IMR-90 (cell line): ENCODE measurements at places on chromosomes 1 and 21.
A peak's percentile ranks its signal among the peaks of the same experiment; 100 is the strongest.

DNA sequence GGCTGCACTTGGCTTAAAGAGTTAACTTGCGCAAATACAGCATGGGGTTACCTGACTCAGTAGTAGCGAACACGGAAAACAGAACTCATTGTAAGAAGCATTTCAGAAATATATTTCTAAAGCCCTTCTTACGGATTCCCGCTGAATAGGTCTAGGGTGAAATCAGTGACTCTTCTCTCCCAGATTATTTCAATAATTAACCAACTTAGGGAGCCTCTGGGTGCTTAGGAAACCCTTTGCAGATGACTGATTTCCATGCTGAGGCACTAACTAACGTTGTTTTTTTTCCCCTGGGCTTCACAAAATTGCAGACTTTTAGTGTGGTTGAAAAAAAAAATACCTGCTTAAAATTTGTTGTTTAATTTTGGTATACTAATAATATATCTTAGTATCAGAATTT lies 40.3 kb downstream of the BTG3 start:
- no peak overlapping the region for H3K4me3 ChIP-seq
- no peaks in the 10 kb centered on the region for H3K36me3 ChIP-seq
- H3K27ac ChIP-seq = no peak overlapping the region
- no peaks in the 10 kb centered on the region for H3K4me1 ChIP-seq

DNA sequence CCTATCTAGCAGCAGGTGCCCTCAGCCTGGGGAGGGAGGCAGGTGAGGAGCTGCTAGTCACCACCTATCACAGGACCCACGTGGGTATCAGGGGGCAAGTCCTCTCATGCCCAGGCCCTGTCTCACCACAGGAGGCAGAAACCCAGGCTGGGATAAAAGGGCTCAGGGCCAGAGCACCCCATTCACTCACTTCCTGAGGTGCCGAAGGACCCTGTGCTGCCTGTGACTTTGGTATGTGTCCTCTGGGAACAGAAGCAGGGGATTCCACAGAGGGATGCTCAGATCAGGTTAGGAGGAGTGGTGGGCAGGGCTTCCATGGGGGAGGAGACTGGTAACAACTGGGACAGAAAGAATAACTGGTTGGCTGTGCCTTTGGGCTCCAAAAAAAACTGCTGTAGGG lies at the start of gene LCE1E:
TSS of gene LCE1E (plus strand) at position 181 of the 400 bp plus-strand sequence. CDS start 1,043 bp downstream, outside the sequence.
- H3K4me1 ChIP-seq = no peaks in the 10 kb centered on the region
- DNase-seq = no peak
- H3K36me3 ChIP-seq = no peaks in the 10 kb centered on the region
- H3K27me3 ChIP-seq = no peaks in the 10 kb centered on the region

DNA sequence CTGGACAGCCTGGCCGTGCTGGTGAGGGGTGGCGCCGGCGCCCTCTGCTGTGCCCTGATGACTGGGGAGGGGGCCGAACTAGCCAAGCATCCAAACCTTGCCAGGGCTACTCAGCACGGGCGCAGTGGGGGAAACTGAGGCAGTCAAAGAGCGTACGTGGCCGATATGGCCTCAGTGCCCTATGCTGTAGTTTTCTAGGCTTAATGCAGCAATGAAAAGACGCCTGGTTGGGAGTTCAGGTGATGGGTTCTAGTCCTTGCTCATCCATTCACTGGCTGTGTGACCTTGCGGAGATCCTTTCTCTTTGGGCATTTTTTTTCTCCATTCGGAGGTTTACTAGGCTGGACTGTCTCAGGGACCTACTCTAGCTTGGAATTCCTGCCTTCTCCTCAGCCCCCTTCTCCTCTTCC lies 822 bp downstream of the MTX1 start:
- no peaks in the 10 kb centered on the region for H3K27me3 ChIP-seq
- H3K27ac ChIP-seq = peak overlapping the region; percentile 86
- peaks cover 5% of the 10 kb centered on the region; the same call in 1 of the 2 replicates for H3K36me3 ChIP-seq
- peaks cover 15% of the 10 kb centered on the region for H3K4me1 ChIP-seq
- H3K4me3 ChIP-seq = peak overlapping the region; percentile 100

GRCh38 chr1:226912587-226913176 lies 27.4 kb upstream of the COQ8A start:
- peak; percentile 6 for DNase-seq
- no peaks in the 10 kb centered on the region for H3K27me3 ChIP-seq
- H3K4me1 ChIP-seq = no peaks in the 10 kb centered on the region
- no peak overlapping the region for H3K27ac ChIP-seq
- no peak overlapping the region for H3K4me3 ChIP-seq
- H3K36me3 ChIP-seq = no peaks in the 10 kb centered on the region

GRCh38 chr1:156584813-156585212 lies 5.3 kb downstream of the TTC24 start:
- no peaks in the 10 kb centered on the region for H3K4me1 ChIP-seq
- H3K4me3 ChIP-seq = no peak overlapping the region
- no peak overlapping the region for H3K27ac ChIP-seq
- H3K27me3 ChIP-seq = peaks cover 18% of the 10 kb centered on the region
- H3K36me3 ChIP-seq = no peaks in the 10 kb centered on the region

- no peak overlapping the region for H3K27ac ChIP-seq
- H3K4me3 ChIP-seq = no peak overlapping the region
- no peaks in the 10 kb centered on the region; the same call in 1 of the 2 replicates for H3K27me3 ChIP-seq
- no peak for DNase-seq
Measured at GRCh38 chr1:244192325-244192724, 141.2 kb downstream of the ZBTB18 start.

DNA sequence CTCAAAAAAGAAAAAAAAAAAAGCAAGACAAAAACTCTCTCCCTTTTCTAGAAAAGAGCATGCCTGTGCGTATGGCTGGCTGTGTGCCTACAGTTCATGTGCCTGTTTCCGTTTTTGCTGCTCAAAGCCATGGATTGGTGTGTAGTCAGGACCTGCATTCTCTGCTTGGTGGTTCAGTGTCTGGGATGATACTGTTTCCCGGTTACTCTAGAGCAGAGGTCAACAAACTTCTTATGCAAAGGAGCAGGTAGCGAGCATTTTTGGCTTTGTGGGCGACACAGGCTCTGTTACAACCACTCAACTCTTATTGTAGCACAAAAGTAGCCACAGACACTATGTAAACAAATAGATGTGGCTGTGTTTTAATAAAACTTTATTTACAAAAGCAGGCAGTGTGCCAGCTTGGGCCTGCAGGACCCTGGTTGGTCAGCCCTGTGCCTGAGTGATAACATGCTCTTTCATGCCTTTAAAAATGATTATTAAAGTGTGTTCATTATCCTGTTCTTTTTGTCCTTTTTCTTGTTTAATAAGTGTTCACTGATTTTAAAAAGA lies 524.2 kb downstream of the KIF26B start:
- no peak overlapping the region for H3K4me3 ChIP-seq
- H3K27me3 ChIP-seq = no peaks in the 10 kb centered on the region
- peaks cover 13% of the 10 kb centered on the region for H3K4me1 ChIP-seq
- H3K27ac ChIP-seq = no peak overlapping the region
- no peak for DNase-seq

DNA sequence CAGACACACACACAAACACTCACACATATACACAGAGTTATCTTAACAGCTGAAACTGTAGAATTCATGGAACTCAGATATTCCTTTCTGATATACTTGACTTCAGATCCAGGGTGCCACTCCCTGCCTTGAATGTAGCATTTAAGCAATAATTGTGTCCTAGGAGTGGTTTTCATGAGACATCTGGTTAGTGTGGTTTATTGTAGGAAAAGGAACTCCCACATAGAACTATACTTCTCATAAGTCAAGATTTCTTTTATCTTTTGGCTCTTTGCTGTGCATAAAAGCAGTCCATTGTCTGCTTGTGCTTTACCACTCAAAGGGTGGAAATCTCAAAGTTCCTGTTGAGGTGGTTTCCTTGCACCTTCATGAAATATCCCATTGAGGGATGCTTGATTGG lies 272.6 kb upstream of the SGIP1 start:
- no peak for DNase-seq
- H3K36me3 ChIP-seq = no peaks in the 10 kb centered on the region
- no peak overlapping the region for H3K27ac ChIP-seq
- H3K27me3 ChIP-seq = no peaks in the 10 kb centered on the region
- peaks cover 17% of the 10 kb centered on the region for H3K4me1 ChIP-seq
